ENCODE measurements at places on chromosomes 7 and 10.

DNA sequence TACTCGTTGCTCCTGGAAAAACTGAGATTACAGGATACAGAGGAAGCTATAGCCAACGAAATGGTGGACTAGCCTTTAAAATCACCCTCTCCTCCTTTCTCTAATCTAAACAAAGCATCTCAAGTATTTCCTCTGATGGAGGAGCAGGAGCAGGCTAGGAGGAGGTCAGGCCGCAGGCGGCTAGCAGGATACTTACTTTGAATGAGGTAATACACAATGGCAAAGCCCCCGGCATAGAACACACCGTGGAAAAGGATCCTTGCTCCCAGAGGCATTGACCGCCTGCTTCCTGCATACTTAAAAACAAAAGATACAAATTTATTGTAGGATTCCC lies 64.4 kb downstream of the STK17A start:
- DNase-seq: no peak

DNA sequence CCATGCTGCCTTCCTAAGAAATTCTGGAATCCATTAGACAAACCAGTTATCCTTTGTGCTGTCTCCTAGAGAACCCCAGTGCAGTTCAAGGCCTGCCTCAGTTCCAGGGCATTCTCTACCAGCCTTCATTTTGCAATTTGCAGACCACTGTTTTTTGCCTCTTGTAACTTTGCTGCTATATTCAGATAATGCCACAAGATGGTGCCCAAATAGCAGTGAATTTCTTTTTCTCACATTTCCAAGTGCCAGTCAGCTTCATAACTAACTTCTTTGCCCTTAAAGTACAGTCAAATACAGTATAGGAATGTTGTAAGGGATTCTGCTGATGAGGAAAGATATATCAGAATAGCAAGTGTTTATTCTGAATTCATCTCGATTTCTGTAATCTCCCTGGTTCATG lies 25.2 kb downstream of the LOXL4 start:
- no peak for DNase-seq

DNA sequence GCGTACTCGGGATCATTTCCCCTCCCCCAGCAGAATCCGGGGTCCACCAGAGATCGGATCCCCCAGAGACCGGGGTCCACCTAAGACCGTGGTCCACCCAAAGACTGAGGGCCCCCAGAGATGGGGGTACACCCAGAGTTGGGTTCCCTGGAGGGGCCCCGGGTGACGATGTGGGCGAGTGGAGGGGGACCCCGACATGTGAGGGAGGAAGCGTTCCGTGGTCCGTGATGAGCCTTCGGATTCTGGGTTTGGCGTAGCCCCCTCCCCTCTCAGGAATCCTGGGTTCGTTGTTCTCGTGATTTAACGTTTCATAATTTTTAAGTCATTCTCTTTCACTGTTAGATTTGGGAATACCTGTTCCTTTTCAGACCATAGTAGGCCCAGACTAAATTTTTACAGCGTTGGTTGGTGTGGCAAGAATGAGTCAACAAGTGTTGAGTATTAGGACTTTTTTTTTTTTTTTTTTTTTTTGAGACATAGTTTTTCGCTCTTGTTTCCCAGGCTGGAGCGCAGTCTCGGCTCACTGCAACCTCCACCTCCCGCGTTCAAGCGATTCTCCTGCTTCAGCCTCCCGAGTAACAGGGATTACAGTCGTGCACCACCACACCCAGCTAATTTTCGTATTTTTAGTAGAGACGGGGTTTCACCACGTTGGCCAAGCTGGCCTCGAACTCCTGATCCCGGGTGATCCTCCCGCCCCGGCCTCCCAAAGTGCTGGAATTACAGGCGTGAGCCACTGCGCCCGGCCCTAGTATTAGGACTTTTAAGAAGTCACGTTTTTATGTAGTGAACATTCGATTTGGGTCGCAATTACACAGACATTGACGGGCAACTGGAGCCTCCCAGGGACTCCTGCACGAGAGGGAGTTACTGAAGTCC lies 672 bp downstream of the GTPBP4 start:
- peak; percentile 41 for DNase-seq

DNA sequence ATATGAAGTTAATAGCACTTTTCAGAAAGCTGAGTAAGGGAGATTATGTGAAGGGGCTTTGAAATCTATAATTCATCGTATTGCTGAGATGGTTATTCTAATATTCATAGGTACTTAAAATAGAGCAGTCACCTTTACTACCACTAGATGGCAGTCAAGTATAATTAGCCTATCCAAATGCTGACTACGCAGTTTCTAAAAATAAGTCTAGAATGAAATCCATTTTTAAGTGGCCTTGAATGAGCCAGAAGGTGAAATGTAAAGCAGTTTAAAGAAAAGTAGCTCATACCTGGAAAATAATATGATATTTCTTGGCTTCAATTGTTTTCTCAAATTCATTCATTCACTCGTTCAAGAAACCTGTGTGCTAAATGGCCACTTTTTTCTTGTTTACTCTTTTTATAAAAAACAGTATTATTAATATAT lies 1277.1 kb downstream of the GATA3 start:
- DNase-seq: no peak

DNA sequence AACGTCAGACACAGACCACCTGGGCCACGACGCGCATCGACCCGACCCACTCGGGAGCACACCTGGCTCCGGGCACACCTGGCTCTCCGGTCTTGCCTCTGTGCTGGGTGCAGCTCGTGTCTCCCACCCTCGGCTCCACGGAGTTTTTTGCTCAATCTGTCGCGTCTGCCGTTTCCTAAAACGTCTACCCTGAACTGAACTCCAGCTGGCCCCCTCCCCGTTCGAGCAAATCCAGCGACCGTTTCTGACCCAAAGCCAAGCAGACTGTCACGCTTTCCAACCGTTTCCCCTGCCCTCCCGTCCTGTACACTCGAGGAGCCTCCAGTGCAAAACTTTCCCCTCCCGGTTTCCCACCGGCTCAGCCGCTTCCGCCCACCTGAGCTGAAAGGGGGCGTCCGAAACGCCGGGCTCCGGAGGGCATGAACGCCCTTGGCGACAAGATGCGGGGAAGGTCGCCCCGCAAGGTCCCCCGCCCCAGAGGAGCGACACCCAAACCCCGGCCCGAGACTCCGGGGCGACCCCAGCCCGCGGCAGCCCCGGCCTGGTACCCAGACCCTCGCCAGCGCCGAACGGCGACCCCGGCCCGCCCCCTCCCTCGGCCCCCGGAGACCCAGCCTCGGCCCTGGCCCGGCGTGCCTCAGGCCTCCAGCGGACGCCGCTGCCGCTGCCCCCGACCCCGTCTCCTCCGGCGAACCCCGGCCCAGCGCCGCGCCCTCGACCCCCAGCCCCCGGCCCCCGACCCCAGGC lies 557 bp downstream of the CYTH3 start:
- peak; percentile 19 for DNase-seq

GRCh38 chr10:89813546-89813945 lies 112.2 kb downstream of the KIF20B start:
- no peak for DNase-seq

DNA sequence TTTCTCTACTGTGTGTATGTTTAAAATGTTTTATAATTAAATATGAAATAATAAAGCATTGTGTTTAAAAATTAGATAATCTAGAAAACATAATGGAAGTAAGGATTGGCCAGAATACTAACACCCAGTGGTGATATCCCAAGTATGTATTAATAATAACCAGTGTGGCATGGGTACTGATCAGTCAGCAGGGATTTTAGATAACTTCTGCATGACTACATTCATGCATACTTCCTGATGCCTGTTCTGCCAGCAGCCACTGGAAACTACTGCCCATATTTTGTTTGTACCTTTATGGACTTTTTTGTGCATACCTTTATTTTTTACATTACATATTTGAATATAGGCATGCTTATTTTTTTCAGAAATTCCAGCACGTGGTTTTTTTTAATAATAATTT lies 156.6 kb upstream of the TMEM196 start:
- no peak for DNase-seq

GRCh38 chr10:123166618-123167017 lies 12.4 kb downstream of the BUB3 start:
- DNase-seq: no peak

GRCh38 chr7:159238541-159238940 lies 93.9 kb upstream of the VIPR2 start:
- DNase-seq: no peak

GRCh38 chr7:2544541-2545188 lies 10.7 kb downstream of the BRAT1 start:
- no peak for DNase-seq

- DNase-seq: peak; percentile 51
Observed at GRCh38 chr10:101839416-101840063, 4.1 kb downstream of the KCNIP2 start.

DNA sequence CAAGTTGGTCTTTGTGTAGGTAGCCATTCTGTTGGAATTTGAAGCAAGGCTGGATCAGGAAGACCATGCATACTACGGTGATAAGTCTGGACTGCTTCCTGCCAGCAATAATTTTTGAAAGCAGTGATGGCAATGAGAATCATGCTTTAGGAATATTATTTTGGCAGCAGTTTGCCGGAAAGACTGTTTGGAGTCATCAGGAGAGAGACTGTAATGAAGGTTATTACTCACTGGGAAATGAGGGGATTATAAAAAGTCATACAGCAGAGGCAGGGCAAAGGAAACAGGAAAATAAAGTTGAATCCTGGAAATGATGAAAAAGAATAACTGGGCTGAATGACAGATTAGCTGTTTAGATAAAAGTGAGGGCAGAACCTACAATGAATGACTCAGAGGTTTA lies 1136.8 kb upstream of the AUTS2 start:
- no peak for DNase-seq

DNA sequence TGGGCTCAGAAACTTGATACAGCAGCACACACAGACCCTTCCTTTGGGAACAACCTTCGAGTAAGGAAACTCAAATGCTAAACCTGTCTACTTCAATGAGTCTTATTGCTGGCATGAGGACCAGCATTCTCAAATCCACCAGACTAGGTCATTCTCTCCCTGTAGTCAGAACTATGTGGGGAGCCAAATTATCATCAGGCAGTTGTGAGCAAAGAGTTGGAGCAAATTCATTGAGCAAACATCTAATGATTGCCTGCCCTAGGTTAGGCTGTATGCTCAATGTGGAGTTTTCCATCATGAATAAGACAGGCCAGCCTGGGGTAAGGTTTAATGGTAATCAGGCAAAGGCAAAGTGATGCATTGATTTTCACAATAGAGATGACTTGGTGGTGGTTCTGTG lies 3.6 kb downstream of the EPDR1 start:
- no peak for DNase-seq

DNA sequence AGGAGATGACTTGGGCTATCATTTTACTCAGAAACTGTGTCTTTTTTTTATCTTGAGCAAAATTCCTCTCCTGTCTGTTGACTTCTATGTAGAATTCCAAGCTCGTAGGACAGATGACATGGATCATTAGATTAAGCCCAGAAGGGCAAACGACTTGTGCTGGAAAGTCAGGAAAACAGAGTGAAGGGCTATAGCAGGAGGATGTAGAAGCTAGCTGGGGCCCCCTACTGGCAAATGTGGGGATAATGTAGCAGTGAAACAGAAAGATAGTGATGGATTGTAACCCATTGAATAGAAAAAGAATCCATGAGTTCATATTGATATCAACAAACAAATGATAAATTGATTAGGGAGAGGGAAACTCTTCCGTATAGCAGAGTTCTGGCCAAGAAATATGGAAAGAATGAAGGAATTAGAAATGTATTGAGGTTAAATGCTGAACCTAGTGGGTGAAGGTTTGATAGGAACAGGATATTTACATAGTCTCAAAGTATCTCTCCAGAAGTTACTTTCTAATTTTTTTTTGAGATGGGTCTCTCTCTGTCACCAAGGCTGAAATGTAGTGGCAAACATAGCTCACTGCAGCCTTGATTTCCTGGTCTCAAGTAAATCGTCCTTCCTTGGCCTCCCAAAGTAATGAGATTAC lies 103.6 kb downstream of the LYZL1 start:
- peak; percentile 32 for DNase-seq

- DNase-seq: no peak
Observed at GRCh38 chr7:108345710-108346336, 110.4 kb downstream of the NRCAM start.

DNA sequence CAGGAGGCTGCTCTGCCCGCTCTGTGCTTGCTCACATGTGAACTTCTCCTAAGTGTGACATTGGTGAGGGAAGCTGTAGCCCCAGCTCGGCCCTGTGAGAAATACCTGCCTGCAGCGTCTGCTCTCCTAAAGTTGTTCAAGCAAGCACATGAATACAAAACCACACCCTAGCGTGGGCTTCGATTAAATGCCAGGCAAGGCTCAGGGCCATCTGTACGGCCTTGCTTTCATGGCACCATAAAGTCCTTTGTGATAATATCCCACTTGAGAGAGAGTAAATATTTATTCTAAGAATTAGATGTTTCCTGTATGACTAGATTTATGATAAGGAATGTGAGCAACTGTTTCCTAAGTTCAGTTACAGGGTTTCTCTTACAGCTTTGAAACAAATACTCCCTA lies 262.8 kb upstream of the KLF14 start:
- DNase-seq: peak; percentile 57

DNA sequence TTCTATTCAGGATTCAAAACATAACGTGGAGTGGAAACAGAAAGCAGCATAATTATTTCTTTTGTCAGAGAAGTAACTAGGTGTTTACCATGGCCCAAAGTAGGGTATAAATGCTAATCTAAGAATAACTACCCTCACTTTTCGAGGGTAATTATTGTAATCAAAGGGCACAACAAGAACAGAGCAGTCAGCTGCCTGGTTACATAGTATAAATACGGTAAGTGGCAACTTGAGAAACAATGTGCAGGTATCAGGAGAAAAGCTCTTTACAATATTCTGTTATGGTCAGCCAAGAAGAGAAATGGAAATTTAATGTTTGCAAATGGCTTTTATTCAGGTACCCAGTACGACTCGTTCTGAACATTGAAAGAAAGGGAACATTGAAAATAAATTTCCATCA lies 242.0 kb upstream of the NPY start:
- no peak for DNase-seq

DNA sequence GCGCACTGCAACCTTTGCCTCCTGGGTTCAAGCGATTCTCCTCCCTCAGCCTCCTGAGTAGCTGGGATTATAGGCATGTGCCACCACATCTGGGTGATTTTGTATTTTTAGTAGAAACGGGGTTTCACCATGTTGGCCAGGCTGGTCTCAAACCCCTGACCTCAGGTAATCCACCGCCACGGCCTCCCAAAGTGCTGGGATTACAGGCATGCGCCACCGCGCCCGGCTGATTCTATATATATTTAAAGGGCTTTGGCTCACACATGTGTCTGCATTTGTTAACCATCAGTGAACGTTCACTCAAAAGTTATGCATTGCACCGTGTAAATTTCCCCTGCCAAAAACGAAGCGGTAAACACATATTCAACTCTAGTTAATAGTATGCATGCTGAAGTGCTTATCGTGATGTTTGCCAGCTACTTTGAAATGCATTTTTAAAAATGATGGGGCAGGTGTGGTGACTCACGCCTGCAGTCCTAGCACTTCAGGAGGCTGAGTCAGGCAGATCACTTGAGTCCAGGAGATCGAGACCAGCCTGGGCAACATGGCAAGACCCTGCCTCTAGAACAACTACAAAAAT lies 17.7 kb upstream of the WIPI2 start:
- DNase-seq: no peak

DNA sequence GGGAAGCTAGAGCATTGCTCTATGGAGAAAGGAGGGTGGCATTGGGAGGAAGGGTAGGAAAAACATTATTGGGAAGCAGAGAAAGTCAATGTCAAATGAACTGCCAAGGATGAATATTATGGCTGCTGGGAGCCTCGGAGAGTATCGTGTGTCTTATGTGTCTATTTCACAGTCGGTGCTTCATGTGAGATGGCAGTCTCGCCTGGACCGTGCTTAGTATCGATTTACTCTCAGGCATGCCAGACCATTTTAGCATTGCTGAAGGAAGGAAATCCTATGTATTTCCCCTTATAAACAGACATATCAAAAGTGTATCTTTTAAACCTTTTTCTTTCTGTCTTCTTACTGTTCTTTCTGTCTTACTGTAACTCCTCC lies 612.6 kb downstream of the AUTS2 start:
- DNase-seq: no peak

- no peak for DNase-seq
Observed at GRCh38 chr10:130422366-130423324, 286.5 kb downstream of the GLRX3 start.
